ENCODE measurements at places on chromosomes 1 and 21.

DNA sequence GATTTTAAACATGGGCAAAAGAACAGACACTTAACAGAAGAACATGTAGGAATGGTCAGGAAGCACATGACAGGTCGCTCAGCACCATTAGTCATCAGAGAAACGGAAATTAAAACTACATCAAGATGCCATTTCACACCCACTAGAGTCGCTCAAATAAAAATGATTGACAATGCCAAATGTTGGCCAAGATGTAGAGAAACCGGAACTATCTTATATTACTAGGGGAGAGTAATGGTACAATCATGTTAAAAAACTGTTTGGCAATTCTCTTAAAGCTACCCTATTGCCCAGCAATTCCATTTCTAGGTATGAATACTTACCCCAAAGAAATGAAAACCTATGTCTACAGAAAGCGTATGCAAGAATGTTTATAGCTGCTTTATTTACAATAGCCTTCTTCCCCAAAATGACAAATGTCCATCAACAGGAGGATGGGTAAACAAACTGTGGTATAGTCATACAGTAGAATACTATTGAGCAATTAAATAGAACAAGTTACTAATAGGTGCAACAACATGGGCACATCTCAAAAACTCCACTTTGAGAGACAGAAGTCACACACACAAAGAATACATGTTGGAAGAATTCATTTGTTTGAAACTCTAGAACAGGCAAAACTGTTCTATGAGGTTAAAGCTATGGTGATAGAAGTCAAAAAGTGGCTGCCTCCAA lies 92.8 kb downstream of the ETS2 start:
- DNase-seq = no peak

DNA sequence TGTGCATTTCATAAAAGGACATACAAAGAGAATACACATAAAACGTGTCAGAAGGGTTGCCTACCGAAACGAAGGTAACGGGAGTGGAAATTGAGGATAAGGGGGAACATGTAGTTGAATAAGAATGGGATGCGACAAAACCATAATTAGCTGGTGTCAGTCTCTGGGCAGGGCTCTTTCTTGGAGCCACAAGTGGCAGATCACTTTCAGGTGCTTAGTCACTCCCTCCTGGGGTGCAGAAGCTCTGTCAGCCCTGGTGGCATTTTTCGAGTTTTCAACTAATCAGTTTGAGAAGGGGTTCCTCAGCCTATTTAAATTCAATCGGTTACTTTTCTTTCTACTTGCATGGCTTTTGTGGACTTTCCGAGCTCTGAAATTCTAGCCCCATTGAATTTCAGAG lies 133.9 kb upstream of the IGSF21 start:
- DNase-seq = no peak

- DNase-seq = no peak
These were observed 38.5 kb downstream of the HIVEP3 start for GRCh38 chr1:41880261-41880660.

- DNase-seq = no peak
These were observed 67.9 kb downstream of the LRRC8D start for GRCh38 chr1:89888480-89889322.

DNA sequence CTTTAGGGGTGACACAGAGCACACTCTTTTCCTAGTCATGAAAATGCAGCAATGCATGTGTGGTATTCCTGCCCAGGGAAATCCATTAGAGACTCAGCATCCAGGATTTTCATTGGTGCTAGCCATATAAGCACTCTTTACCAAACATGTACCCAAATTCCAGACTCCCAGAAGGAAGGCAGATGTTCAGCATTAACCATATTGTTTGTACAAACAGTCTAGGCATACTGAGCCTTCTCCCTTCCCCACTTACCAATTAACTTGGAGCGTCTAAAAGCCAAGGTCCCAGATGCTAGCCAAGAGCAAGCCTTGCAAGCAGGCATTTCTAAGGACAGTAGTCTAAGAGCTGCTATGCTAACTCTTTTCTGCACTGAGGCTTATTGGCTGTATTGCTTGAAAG lies 27.9 kb downstream of the ZBED6 start:
- DNase-seq = no peak

DNA sequence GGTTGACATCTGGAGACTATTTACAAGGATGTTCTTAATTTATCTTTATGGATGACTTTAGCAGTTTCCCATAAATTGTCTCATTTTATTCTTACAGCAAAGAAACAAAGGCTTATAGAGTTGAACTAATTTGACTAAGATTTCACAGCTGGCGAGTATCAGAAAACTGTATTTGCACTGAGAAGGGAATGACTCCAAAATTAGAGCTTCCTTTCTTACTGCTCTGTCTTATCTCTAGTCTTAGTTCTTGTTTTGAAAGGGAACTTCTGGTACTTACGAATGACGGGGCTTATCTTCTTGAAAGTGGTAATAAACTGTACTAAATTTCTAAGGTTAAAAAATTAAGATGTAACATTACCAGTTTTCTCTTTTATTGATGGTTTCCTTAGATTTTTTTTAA lies 13.6 kb downstream of the CNST start:
- no peak for DNase-seq

DNA sequence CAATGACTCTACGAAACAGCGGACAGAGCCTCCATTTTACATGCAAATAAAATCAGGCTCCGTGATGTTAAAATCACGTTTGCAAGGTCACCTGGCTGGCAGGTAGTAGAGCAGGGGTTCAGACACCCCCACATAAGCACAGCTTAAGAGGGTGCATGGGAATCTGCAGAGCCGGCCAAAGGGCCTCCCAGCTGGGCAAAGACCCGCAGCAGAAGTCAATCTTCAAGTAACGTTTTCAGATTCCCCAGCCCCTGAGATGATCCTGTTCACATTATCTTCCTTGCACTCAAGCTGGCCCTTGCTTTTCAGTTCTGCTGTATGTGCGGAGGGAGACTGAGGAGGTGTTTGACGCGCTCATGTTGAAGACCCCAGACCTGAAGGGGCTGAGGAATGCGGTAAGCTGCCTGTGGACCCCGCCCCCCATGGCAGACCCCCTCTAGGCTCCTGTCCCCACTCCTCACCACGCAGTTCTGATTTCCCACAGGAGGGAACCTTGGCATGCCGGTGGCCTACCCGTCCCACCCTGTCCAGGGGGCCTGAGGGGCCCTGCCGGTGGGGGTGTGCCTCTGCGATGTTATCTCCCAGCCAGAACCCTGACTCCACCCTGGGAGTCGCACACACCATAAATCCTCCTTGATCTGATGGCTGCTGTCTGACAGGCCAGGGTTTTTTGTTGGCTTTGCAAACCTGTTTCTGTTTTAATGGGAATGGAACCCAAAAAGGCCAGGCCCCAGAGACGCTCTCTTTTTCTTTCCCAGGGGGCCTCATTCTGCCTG lies 28.2 kb downstream of the GRHL3 start:
- DNase-seq = no peak

- DNase-seq = no peak
These were observed 63.9 kb downstream of the MAP3K7CL start for GRCh38 chr21:29194342-29194741.

GRCh38 chr1:239126884-239127283 lies 259.5 kb upstream of the CHRM3 start:
- DNase-seq = no peak

DNA sequence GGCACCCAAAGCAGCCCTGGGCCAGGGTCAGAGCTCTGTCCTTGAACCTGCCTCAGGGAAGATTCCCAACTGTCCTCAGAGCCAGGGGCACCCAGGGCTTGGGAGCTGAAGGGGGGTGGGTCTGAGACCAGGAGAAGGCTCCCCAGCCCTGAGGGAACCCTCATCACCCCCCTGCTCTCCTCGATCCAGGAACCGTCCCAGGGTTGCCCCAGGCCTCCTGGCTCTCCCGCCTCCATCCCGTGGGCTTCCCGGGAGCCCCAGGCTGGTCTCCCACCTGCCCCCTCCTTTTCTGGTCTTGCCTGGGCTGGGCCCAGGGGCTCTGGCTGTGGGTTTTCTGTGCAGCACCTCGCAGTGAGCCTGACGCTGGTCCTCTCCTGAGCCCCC lies 6.7 kb upstream of the SAMD11 start:
- no peak for DNase-seq

Measured in stimulated activated CD8-positive, alpha-beta memory T cell treated with anti-CD3 and anti-CD28 coated beads, Interleukin-2, amount 100 ng/mL, for 1 hour (primary cell).